ENCODE measurements at places on chromosomes 5 and 9.

GRCh38 chr9:109341561-109341960, 20.7 kb upstream of the EPB41L4B start:
- DNase-seq = no peak

GRCh38 chr5:177453852-177454396, 7.3 kb downstream of the PRR7 start:
- no peak for DNase-seq

GRCh38 chr5:132115375-132115774, 41.8 kb downstream of the CSF2 start:
- DNase-seq = no peak

- DNase-seq = no peak
Measured at GRCh38 chr5:9495121-9495520, 50.8 kb downstream of the SEMA5A start.

DNA sequence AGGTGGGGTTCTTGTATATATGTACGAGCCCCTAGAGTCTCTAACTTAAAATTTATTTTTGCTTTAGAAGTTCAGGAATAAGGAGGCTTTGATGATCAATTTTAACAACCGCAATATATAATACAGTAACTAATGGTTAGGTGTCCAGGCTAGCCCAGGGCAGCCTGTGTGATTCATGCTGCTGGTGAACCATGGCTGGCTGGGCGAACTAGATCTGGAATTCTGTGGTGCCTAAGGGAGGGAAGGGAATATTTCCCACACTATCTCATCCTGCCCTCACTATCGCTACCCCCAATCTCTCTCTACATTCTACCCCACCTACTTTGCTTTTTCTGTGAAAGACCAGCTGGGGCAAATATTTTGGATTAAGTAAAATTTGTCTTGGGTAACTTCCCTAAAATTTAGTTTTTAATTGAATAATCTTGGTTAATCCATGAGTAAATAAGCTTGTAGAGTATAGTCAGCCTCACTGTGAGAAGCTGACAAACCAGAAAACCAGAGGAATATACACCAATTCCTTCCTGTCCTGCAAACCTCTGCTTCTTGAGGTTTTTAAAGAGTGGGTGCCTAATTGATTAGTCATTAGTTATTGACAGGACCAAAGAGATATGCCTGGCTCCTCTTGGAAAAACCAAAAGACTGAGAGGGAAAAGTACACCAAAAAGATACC, 115.1 kb upstream of the CCDC152 start:
- DNase-seq = no peak

GRCh38 chr5:34626036-34626435, 30.1 kb upstream of the RAI14 start:
- DNase-seq = no peak

GRCh38 chr5:64869419-64869818, 100.7 kb downstream of the CWC27 start:
- DNase-seq = no peak

DNA sequence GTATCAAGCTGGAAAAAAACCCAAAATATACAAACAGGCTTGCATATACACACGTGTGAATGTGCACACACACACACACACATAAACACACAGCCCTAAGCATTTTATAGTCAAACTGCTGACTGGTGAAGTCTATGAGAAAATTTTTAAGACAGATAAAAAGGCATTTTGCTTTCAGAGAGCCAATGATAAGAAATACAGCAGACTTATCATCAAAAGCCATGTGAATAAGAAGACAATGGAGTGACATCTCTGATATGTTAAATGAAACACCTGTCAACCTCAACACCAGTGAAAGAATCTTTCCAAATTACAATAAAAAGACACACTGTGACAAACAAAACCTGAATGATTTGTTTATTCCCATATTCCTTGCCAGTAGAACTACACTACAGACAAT, 233.3 kb downstream of the CDH9 start:
- no peak for DNase-seq

DNA sequence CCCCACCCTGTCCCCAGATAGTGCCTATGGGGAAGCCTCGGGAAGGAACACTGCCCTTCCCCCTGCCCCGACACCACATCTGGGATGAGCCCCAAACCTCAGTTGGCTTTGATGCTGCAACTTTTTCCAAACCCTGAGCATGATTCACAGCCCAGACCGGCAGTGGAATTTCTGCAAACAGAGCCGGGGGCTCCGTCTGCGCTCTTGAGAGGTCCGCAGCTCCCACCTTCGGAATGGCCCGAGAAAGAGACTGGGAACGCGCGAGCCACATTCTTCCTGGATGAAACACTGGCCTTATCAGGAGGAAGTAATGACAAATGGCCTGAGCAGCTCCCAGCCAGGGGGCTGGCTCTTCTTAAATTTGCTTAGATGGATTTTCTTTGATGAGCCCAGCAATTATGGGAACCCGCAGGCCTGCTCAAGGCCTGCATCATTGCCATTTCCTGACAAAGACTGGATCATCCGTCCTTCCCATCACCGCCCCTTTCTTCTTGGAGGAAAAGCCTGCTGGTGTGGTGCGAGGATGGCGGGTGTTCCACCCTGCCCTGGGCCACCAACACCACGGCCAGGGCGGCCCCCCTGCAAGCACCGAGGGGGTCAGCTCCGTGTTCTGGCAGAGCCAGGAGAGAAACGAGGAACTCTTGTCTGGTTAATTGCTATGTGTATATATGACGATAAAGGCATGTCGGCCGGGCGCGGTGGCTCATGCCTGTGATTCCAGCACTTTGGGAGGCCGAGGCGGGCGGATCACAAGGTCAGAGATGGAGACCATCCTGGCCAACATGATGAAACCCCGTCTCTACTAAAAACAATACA, 38.8 kb upstream of the COL5A1 start:
- no peak for DNase-seq

GRCh38 chr9:72592502-72593403, 71.3 kb downstream of the TMC1 start:
- no peak for DNase-seq

GRCh38 chr9:105670315-105670714, 8.1 kb downstream of the TAL2 start:
- no peak for DNase-seq

- DNase-seq = no peak
Measured at GRCh38 chr5:16844952-16845351, 91.1 kb downstream of the MYO10 start.

- DNase-seq = no peak
Measured at GRCh38 chr5:164359260-164360255, 854.1 kb downstream of the MAT2B start.

DNA sequence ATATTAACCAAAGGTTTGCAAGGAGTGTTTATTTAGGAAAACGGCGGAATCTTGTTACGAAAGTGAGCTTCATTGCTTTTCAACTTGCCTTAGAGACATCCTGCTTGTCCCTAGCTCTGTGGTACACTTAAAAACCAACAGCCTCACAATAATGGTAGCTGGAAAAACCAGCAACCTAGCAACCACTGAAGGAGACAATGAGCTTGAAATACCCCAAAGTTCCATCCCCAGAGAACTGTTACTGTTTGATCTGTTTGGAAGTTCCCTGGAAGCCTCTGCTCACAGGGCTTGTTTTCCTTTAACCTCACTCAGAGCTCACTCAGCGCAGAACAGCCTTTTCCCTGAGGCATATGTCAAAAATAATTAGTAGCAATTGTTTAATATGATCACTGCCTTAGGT, 43.2 kb downstream of the SH3TC2 start:
- DNase-seq = no peak

DNA sequence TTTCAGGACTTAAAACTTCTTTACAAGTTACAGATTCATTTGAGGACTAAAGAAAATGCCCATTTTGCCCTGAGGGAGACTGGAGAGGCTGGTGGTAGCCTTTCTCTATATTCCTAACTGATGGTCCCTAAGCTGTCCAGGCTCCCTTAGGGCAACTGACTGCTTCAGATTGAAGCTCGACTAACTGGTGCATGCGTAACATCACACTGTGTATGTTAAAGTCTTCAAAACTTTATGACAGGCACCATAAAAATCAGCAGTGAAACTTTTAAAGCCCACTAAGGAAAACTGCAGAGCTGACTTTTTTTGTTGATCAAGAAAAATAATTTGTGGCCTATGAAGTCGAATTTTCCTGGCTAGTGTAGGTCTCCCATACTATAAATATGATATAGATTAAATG, 233.0 kb upstream of the RPS23 start:
- DNase-seq = no peak

GRCh38 chr5:151298063-151298855, 5.3 kb downstream of the SLC36A3 start:
- no peak for DNase-seq

DNA sequence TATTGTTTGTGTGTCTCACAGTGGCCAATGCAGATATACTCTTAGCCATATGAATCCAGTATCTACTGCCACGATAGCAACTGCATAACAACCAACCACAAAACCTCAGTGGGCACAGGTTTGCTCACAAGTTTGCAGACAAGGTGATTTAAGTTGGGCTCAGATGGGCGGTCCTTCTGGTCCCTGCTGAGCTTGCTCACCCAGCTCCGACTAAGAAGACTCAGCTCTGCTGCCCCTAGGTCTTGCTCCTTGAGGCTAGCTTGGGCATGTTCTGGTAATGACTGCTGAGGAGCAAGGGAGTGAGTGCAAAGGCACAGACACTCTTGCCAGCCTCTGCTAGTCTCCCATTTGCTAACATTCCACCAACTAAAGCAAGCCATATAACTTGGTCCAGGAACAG, 52.6 kb downstream of the MTX3 start:
- DNase-seq = no peak

DNA sequence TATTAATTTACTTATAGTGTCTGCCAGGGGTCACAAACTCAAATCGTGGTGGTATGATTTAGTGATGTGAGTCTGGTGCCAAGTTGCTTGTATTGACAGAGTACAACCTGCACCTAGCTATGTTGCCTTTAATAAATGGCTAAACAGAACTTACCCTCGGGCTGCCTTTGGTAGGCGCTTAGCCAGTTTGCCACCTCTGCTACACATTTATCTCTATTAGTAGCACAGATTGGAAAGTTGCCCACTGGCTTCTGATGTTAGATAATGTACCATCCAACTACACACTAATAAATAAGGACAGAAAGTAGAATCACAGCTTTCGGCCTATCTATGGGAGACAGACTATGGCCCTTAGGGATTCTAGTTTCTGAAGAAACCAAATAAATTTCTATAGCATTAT, 368.4 kb downstream of the MAN2A1 start:
- DNase-seq = no peak

DNA sequence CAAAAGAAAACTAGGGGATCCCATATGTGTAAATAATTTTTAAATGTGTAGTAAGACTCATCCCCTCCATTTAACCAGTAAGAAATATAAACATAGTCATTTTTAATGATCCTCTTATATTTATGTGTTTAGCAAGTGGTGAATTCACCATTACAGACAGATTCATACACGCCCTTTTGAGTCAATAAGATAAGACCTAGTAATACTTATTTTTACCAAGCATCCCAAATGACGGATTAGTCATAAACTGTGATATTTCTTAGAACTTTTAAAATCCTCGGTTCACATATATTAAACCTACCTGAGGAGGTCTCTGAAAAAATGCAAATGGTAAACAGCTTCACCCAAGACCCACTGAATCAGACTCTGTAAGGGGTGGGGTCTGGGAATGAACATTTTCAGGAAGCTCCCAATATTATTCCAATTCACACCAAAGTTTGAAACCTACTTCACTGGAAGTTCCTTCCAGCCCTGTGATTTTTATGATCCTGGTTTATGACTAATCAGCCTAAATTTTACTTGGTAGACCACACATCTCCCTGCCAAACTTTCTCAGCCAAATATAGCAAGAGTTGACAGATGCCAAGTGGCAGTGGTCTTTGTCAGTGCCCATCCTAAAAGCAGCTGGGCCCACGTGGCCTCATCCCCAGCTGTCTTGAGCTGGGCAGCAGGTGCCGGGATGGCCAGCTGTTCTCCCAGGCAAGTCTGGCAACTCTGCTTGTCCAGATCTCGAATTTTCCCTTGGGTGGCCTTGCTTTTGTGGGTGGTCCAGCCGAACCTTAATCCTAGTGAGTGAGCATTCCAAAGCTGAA, 559.0 kb upstream of the RGMB start:
- DNase-seq = no peak

DNA sequence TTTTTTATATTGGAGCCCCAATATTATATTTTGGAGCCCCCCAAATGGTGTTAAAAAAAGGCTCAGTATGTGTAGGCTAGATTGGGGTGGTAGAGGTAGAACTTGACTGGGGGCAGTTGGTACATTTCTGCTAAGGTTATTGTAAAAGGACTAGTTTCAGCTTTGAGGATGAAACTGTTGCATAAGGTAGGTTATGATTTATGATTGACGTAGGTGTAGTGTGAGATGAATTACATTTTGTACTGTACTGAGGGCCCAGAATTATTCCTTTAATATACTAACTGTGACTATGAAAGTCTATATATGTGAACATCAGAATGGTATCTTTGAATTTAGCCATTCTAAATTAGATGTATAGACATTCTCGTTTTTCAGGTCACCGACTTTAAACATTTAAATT, 3.6 kb downstream of the RIC1 start:
- no peak for DNase-seq

- DNase-seq = no peak
Measured at GRCh38 chr9:135526089-135526729, 5.0 kb downstream of the LCN1 start.

DNA sequence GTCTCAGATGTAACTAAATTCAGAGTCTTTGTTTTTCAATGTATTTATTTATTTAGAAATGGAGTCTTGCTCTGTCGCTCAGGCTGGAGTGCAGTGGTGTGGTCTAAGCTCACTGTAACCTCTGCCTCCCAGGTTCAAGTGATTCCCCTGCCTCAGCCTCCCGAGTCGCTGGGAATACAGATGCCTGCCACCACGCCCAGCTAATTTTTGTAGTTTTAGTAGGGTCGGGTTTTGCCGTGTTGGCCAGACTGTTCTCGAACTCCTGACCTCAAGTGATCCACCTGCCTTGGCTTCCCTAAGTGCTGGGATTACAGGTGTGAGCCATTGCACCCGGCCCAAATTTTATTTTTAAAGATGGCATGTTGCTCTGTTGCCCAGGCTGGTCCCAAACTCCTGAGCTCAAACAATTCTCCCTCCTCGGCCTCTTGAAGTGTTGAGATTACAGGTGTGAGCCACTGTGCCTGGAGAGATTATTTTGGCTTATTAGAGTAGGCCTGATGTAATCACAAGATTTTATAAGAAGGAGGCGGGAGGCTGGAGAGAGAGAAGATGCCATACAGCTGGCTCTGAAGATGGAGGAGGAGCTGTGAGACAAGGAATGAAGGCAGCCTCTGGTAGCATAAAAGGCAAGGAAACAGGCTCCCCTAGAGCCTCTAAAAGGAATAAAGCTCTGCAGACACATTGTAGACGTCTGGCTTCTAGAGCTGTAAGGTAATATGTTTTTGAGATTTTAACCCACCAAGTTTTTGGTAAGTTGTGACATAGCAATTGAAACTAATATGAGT, 12.9 kb upstream of the KLF9 start:
- no peak for DNase-seq
